ENCODE measurements at places on chromosomes 3 and 15.

GRCh38 chr3:86711634-86712033, 279.3 kb downstream of the VGLL3 start:
- no peak for DNase-seq

- peak; percentile 24 for DNase-seq
Observed at GRCh38 chr15:77542491-77543001, 90.2 kb downstream of the LINGO1 start.

DNA sequence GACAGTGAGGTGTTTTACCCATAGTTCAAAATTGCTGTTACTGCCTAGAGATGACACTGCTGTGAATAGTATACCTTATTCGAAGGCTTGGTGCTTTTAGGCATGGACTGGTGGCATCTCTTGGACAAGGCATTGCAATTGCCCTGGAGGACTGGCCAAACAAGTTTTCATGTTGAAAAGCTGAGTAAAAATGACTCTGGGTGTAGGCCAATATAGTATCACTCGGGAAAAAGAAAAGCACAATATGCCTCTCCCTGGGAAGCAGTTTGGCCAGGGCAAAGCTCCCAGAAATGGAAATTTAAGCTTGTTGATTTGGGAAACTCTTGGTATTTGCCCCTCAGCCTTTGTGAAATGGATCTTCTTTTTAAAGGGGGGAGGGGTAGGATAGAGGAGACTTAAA, 54.8 kb downstream of the ZNF609 start:
- DNase-seq: no peak

- peak; percentile 19 for DNase-seq
Observed at GRCh38 chr3:193996641-193997089, 139.3 kb upstream of the HES1 start.

- peak; percentile 67 for DNase-seq
Observed at GRCh38 chr15:90039996-90040395, 38.9 kb downstream of the ZNF710 start.

- DNase-seq: no peak
Observed at GRCh38 chr3:146375219-146375618, 94.1 kb downstream of the PLSCR2 start.

DNA sequence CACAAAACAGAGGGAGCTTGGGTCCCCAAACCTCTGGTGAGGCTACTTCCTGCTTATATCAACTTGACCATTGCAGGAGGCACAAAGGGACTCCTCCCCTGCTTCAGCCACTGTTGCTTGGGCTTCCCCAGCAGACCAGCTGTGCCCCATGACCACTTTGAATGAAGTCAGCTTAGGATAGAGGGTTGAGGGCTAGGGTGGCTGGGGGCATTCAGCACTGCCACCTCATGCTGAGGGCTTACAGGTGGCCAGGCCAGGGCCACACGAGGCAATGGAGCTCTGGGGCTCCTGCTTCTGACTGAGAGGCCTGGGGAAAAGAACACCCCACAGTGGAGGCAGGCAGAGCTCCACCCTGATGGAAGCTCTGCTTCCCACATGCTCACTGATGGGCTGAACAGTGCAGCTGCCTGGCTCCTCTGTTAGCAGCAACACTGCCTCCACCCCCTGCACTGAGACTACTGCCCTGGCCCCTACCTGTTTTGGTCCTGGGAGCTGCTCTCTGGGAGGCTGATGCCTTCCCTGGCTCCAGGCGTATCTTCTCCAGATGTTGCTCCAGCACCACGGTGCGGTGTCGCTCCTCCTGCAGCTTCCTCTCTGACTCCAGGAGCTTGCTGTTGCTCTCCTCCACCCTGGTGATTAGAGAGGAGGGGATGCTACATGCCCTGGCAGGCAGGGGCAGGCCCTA, 10.2 kb upstream of the HHATL start:
- DNase-seq: no peak

DNA sequence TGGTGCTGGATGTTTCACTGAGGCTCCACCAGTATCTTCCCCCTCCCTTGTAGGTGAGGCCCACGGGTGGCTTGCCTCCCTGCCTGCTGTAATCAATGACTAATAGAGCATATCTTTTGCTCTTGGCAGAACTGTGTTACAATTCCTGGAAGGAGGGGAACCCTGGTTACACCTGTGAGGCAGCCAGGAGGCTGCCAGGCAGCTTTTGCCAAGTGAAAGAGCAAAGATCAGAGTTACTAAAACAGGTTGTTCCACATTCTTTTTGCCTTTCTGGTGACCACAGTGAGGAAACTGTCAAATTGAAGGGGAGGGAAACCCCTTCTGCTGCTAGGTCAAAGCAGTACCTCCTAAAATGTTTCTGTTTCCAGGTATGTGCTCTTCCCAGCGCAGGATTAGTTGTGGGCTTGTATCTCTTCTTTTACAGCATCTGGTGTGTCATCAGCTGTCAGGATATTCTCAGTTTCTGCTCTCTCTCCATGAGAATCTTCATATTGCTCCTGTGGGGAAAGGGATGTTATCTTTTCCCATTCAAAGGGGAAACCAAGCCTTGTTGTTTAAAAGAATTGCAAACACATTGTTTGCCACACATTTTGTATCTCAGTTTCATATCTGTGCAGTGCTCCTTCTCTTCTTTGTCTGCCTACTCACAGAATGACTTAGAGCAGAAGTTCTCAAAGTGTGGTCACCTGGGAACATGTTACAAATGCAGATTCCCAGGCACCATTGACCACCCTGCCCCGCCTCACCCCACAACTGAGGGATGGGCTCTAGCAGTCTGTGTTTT, 137.4 kb upstream of the UMPS start:
- DNase-seq: no peak

- DNase-seq: no peak
Observed at GRCh38 chr3:112456147-112456546, 43.1 kb downstream of the BTLA start.

- no peak for DNase-seq
Observed at GRCh38 chr15:27679731-27680471, 419.2 kb downstream of the OCA2 start.

DNA sequence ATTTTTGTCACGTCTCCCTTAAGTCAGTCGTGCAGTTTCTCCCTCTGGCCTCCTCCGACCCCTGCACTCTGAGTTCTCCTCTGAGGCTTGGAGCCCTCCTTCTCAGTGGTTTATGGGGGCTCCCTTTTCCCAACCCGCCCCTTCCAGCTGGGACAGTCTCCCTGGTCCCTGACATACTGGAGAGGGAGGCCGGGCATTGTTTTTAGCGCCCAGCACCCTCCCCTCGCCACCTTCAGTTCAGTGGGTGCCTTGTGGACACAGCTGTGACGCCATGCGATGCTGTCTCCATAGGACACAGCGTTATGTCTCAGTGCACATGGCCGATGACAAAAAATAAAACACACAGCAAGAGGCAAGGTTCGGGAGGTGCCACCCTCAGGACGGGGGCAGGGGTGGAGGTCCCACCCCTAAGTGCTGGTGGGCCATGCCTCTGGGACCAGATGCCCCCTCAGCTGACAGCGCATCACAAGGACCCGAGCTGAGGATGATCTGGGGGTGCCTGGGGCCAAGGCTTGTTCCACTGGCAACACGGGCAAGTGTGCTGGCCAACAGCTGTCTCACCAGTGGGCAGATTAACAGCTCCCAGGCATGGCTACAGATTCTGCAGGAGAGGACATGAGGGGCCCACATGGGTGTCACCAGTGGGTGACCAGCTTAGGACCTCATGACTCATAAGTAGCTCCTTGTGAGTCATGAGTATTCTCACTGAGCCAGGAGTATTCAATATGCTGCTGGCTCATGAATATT, 81.6 kb downstream of the PLXNA1 start:
- peak; percentile 47 for DNase-seq

DNA sequence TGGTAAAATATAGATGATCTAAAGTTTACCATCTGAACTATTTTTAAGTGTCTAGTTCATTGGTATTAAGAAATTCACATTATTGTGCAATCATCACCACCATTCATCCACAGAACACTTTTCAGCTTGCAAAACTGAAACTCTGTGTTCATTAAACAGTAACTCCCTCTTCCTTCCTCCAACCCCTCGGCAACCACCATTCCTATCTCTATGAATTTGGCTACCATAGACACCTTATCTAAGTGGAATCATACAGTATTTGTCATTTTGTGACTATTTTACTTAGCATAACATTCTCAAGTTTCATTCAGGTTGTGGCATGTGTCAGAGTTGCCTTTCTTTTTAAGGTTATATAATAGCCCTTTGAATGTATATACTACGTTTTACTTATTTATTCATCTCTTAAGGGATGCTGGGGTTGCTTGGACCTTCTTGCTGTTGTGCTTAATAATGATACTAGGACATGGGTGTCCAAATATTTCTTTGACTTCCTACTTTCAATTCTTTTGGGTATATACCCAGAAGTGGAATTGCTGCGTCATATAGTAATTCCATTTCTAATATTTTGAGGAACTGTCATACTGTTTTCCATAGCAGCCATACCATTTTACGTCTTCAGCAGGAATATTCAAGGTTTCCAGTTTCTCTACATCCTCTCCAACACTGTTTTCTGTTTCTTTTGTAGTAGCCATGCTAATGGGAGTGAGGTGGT, 20.9 kb downstream of the KAT2B start:
- DNase-seq: peak; percentile 91

GRCh38 chr15:71145648-71146047, 30.4 kb downstream of the THSD4 start:
- DNase-seq: no peak

DNA sequence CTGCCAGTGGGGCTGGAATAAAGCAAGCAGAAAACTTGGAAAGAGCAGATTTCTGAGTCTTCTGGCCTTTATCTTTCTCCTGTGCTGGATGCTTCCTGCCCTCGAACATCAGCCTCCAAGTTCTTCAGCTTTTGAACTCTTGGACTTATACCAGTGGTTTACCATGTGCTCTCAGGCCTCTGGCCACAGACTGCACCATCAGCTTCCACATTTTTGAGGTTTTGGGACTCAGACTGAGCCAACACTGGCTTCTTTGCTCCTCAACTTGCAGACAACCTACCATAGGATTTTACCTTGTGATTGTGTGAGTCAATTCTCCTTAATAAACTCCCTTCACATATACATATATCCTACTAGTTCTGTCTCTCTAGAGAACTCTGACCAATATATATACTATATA, 706.6 kb downstream of the NR2F2 start:
- DNase-seq: no peak

DNA sequence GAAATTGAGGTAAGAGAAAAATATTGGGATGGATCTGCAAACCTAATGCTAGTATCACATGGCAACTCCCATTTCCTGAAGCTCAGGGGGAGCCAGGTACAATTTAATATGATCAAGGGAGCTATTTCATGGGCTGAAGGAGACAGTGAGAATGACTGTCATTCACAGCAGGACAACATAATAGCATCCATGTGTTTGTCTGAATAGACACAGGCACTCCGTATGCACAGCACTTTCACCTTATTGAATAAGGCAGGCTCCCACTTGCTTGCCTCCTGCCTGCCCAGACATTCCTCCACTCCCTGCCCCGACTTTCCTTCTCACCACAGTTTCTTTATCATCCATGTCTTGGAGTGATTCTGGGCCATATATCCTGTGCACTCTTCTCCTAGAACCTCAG, 156.6 kb upstream of the SLC24A5 start:
- no peak for DNase-seq

- DNase-seq: peak; percentile 36
Observed at GRCh38 chr3:151328298-151328995, 902 bp downstream of the P2RY13 start.

- no peak for DNase-seq
Observed at GRCh38 chr3:128740621-128741020, 14.6 kb downstream of the RAB7A start.

DNA sequence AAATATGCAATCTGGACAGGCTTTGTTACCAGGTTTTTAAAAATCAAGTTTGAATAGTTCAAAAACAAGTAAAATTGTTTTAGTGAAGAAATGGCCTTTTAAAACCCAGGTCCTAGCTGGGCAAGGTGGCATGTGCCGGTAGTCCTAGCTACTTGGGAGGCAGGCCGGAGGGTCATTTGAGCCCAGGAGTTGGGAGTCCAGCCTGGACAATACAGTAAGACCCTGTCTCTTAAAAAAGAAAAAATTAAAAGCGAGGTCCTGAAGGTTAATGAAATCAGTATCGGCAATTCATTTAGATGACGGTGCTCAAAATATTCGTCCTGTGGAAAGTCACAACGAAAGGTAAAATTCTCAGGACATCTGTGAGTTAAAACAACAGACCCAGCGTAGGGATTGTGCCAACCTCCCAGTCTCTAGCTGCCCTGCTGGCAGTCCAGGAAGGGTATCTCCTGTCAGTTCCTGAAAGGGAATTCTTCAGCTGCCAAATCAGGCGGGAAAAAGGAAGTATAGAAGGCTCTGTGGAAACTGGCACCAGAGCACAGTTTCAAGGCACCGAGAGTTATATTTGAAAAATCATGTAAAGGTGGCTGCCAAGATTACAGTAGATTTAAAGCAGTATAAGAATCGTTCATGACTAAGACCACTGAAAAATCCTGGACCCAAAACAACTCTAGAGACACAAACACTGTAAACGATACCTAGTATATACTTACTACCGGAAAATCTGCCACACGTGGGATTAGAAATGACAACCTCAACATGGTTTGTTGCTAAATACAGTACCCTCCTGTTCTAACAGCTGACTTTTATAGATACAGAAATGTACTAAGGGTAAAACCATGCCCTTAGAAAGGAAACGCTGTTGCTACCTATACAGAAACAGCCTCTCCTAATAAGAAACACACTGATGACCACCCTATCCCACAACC, 1.2 kb upstream of the ABHD17C start:
- peak; percentile 12 for DNase-seq

GRCh38 chr15:63893866-63894661, 60.3 kb upstream of the HERC1 start:
- no peak for DNase-seq
